ENCODE measurements at places on chromosomes 7 and 10.
A peak's percentile ranks its signal among the peaks of the same experiment; 100 is the strongest.

DNA sequence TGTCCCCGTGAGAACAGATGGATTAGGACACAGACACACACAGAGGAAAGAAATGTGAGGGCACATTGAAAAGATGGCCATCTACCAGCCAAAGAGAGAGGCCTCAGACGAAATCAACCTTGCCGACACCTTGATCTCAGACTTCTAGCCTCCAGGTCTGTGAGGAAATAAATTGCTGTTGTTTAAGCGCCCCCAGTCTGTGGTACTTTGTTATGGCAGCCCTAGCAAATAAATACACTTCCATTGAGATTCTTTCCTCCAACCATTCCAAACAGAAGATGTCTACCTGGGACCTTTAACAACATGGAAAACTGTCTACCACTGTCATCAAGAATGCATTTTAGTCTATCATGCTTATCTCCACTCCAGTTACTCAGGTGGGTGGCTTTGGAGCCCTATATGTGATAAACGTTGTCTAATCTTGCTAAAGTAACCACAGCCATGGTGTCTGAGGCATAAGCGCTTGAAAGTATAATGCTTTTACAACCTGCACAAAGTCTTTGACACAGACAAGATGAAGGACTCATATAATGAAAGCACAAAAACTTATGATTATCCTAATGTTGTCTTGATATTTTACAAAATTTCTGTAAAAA lies 244.3 kb downstream of the MTERF1 start:
- no peak for DNase-seq

DNA sequence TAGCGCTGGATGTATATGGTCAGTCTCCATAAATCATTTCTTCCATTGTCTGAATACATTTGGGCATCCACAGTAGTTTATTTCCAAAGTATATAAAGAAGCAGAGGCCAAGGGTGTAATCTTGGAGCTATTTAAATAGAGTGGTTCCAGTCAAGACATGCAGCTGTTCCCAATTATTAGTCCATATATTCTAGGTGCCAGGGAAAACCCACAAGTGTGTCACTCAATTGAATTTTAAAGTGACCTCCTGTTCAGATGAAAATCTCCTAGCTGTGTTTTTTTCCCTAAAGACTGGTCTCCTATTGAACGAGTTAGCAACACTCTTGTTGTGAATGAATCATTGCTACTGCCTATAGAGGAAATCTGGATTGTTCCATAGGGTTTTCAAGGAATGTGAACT lies 260.2 kb upstream of the BMPER start:
- no peak for DNase-seq

GRCh38 chr10:53508197-53508596 lies 735.6 kb upstream of the MBL2 start:
- DNase-seq: no peak

DNA sequence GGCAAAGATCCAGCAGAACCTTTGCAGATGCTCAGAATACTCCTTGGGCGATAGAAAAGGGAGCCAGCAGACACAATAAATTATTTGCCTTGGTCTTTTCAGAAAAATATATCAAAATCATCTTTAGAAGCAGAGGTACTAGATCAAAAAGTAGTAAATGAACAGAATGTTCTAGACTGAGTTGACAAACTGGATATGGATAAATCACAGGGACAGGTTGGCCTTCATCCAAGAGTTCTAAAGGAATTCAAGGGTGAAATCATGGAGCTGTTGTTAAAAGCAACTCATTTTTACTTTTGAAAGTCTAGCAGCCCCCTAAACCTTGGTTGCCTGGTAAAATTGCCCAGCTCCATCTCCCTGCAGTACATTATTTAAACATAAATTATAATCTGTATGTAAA lies 99.1 kb downstream of the PLCE1 start:
- DNase-seq: no peak

DNA sequence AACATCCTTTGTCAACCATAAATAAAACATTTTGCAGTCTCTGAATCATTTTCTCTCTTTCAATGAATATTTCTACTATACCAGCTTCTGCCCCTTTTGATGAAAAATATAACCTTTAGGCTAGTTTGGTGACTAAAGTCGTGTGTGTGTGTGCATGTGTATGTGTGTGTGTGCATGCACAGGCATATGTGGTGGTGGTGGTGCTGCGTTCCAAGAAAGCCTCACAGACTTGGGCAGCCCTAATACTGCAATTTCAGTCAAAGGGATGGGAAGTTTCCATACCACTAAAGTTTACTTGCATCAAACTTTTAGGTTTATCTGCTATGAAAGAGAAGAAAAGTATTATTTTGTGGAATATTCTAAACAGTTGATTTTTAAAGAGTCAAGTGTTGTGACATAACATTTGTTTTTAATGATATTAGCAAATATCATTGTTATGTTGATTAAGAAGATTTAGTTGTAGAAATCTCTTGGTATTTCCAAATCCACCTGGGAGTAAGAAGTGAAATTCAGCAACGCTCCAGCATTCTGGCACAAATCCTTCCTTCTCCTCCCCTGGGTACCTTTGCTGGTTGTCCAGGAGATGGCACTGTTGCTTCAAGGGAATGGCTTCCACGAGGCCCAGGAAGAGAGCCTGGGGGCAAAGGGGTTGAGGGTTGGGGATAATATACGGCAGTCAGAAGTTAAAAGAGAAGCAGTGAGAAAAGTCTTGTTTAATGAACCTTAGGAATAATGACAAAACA lies 41.5 kb downstream of the ASB4 start:
- peak; percentile 9 for DNase-seq

GRCh38 chr7:150358988-150359621 lies 9.5 kb upstream of the REPIN1 start:
- DNase-seq: peak; percentile 31

DNA sequence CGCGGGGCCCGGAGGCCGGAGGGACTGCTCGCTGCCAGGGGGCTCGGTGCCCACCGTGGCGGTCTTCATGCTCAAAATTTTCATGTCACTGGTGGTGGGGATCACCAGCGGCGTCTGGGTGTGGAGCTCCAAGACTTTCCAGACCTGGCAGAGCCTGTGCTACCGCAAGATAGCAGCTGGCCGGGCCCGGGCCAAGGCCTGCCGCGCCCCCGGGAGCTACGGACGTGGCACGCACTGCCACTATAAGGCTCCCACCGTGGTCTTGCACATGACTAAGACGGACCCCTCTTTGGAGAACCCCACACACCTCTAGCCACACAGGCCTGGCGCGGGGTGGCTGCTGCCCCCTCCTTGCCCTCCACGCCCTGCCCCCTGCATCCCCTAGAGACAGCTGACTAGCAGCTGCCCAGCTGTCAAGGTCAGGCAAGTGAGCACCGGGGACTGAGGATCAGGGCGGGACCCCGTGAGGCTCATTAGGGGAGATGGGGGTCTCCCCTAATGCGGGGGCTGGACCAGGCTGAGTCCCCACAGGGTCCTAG lies 2.0 kb downstream of the FZD9 start:
- DNase-seq: no peak

- no peak for DNase-seq
Observed at GRCh38 chr7:84039432-84039831, 155.2 kb downstream of the SEMA3A start.

DNA sequence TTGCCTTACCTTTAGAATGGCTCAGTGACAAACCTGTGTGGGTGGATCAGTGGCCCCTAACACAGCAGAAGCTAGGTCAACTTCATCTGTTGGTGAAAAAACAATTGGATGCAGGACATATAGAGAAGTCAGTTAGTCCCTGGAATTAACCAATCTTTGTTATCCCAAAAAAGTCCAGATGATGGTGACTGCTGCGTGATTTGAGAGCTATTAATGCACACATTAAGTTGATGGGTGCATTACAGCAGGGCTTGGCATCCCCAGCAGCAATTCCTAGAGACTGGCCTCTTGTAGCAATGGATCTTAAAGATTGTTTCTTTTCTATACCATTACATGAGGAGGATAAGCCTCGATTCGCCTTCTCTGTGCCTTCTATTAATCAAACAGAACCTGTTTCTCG lies 33.3 kb downstream of the OR13A1 start:
- DNase-seq: peak; percentile 5

GRCh38 chr10:33799281-33799943 lies 464.9 kb upstream of the NRP1 start:
- no peak for DNase-seq

DNA sequence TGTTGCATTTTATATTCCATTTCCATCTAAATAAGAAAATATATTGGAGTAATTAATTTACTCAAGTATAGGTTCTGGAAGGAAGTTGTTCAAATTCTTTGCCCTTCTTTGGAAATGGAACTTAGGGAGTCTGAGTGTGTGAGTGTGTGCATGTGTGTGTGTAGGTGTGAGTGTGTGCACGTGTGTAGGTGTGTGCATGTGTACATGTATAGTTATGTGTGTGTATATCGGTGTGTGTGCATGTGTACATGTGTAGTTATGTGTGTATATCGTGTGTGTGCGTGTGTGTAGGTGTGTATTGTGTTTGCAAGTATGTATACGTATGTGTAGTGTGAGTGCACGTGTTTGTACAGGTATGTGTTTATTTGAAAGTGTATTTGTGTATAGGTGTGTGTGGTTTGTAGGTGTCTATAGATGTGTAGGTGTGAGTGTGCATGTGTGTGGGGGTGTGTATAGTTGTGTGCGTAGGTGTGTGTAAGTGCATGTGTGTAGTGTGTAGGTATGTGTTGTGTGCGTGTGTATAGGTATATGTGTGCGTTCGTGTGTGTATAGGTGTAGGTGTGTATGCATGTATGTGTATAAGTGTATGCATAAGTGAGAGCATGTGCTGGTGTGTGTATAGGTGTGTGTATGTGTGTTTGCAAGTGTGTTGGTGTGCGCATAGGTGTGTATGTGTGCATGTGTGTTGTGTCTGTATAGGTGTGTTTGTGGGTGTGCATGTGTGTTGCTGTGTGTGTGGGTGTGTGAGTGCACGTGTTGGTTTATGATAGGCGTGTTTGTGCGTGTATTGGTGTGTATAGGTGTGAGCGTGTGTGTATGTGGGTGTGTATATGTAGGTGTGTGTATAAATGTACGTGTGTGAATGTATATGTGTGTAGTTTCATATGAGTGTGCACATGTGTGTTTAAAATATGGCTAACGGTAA lies 266.2 kb downstream of the CAMK1D start:
- no peak for DNase-seq

GRCh38 chr10:96500519-96500918 lies 13.2 kb downstream of the TLL2 start:
- DNase-seq: no peak

DNA sequence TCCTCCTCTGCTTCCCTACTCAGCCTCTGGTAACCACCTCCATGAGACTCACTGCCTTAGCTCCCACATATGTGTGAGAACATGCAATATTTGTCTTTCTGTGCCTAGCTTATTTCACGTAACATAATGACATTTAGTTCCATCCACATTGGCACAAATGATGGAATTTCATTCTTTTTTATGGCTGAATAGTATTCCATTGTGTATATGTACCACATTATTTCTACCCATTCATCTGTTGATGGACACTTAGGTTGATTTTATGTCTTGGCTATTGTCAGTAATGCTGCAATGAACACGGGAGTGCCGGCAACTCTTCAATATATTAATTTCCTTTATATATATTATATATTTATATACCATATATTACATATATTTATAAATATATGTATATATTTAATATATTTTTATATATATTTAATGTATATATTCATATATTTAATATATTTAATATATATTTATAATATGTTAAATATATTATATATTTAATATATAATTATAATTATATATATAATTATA lies 1046.9 kb downstream of the DNAJB9 start:
- DNase-seq: no peak

DNA sequence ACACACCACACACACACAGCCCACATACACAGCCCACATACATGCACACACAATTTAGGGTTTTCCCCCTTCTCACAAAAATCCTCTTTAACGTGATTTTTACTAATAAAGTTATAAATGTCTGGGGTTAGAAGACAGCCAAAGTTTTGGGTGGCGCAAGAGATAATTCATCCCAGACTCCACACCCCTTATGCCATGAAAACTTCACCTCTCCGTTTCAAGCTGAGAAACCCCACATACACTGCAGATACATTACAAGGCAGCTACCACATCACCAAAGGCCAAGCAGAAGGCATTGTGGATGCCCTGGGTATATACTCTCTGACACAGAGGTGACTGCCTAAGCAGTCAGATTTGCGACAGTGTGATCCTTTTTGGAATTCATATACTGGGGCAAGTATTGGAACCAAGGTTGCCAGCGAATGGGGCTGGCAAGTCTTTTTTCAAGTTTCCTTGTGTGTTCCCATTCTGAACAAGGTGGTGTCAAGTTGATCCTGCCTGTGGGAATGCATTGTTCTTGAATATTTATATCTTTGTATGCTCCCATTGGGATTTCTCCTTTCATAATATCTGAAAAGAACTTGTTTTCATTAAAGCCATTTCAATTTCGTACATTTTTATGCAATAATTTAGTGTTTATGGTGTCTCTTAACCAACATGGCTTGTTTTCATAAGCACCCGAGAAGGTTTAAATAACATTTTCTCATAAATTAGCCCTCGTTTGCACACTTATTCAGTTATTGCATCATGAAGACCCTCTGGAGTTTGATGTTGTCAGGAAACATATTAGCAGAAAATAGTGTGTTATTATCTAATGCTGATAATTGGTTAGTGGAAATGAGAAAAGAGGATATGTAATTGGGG lies 130.2 kb downstream of the TCF7L2 start:
- no peak for DNase-seq

DNA sequence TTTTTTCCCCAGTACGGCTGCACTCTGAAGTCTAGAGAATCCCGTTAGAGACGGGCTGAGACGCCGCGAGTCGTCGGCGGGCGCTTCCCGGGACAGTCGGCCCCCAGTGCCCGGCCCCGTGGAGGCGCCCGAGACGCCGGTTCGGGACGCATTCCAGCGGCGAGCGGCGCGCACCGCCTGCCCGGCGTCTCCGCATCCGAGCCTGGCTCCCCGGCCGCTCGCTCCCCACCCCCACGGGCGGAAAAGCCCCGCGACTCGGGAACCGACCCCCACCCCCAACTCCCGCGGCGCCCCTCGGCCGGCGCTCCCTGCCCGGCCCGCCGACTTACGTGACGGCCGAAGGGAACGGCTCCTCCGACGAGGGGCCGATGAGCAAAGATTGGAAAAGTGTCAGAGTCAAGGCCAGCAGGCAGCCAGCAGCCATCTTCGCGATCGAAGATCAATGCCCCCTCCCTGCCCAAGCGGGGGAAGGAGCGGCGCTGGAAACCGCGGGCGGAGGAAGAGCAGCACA lies 486 bp downstream of the CACNA2D1 start:
- DNase-seq: no peak

- no peak for DNase-seq
Observed at GRCh38 chr7:4256286-4256685, 425.8 kb upstream of the FOXK1 start.

DNA sequence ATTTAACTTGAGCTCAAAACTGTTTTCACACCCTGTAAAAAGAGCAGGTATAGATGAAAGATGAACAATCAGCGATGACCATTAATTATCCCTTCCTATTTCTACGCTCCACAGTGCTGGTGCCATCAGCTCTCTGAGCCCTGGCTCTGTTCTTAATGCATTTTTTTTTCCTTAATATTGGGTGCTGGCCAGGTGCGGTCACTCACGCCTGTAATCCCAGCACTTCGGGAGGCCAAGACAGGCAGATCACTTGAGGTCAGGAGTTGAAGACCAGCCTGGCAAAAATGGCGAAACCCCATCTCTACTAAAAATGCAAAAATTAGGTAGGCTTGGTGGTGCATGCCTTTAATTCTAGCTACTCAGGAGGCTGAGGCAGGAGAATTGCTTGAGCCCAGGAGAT lies 4.2 kb downstream of the STEAP4 start:
- DNase-seq: no peak

GRCh38 chr10:86545101-86545500 lies 23.5 kb upstream of the WAPL start:
- DNase-seq: no peak

GRCh38 chr10:93994438-93994801 lies 689 bp downstream of the PLCE1 start:
- DNase-seq: no peak

- DNase-seq: no peak
Observed at GRCh38 chr10:51846856-51847506, 147.6 kb upstream of the CSTF2T start.

All from CD4-positive, alpha-beta T cell treated with Interleukin-12 subunit alpha and Interleukin-12 subunit beta, for 1 hour (primary cell).